Activated naive CD4-positive, alpha-beta T cell treated with Interleukin-2 at 50 U/mL for 16 hours (primary cell): ENCODE measurements at places on chromosomes 1 and 21.

DNA sequence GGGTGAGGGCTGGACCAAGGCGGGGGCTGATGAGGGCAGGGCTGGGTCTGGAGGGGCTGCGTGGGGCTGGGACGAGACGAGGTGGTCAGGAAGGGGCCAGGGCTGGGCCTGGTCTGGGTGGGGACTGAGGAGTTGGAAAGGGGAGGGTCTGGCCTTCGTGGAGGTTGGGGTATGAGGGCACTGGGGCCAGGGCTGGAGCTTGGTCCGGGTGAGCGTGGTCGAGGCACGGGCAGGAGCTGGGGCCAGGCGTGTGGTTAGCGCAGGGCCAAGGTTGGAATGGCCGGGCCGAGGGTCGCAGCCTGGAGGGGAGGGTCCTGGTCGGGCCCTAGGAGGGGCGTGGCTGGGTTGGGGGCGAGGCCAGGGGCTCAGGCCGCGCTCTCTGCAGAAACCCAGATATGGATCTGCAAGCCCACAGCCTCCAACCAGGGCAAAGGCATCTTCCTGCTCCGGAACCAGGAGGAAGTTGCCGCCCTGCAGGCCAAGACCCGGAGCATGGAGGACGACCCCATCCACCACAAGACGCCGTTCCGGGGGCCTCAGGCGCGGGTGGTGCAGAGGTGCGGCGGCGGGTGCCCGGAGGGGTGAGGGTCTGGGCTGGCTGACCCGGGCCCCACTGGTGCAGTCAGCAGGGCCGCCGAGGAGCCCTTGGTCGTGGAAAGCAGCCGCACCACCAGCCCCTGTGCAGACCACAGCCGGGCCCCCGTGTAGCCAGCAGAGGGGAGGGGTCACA is 9.0 kb downstream of the TTLL10 start:
- DNase-seq: no peak

GRCh38 chr1:68287241-68287640 is 54.9 kb upstream of the WLS start:
- DNase-seq: no peak

DNA sequence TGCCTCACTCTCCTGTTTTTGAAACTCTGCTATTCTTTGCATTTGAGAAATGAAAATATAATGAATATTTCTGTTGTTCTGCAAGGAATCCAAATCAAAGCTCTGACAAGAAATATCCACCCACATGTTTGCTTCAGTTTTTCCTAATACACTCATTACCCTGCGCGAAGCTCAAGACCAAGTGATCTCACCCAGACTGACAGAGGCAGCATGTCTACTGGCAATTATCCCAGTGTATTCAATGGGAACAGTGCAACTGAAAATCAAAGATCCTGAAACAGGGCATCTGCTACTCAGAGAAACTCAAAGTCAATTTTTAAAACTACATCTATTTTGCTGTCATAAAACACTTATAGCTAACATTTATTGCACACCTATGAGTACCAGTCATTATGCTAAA is 321.0 kb upstream of the LRRC7 start:
- DNase-seq: no peak

- DNase-seq: no peak
Observed at GRCh38 chr1:214740471-214740870, 137.5 kb downstream of the CENPF start.

- DNase-seq: no peak
Observed at GRCh38 chr1:25744140-25744581, 55.8 kb upstream of the SELENON start.

DNA sequence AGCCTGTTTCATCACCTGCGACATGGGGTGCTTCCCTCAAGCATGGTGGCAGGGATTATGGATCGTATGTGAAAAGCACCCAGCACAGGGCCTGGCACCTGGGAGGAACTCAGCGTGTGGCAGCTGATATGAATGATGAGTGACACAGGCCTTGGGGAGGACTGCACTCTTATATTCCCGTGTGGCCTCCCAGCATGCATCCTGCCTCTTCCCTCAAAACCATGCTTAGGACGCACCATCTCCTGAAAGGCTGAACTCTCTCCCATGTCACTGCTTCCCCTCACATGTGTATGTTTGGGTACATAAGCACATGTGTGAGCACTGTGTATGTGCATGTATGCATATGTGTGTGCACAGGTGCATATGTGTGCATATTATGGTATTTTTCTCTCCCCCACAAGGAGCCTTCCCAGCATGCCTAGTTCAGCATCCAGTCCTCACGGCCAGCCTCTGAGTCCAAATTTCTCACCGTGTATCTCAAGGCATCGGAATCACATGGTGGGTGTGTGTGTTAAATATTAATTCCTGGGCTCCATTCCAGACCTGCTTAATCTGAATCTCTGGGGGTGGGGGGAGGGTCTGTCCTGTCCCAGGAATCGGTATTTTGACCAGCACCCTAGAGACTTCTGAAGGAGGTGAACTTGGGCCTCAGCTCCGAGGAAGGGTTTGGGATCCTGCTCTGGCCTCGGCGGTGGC is 12.8 kb downstream of the MYOM3 start:
- no peak for DNase-seq

DNA sequence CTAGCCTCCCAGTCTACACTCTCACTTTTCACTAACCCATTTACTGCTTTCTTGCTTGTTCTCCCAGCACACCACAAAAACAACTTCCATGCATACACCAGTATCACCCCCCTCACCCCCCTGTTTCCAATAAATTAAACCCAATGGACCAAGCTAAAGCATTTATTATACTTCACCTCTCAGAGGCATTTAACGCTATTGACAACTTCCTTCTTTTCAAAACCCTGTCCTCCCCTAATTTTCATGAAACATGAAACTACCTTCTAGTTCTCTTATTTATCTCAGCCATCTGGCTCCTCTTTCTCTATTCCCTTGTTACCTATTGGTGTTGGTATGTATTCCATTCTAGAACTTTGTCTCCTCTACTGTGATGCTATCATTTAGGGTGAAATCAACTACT is 32.3 kb downstream of the PTPRC start:
- no peak for DNase-seq

DNA sequence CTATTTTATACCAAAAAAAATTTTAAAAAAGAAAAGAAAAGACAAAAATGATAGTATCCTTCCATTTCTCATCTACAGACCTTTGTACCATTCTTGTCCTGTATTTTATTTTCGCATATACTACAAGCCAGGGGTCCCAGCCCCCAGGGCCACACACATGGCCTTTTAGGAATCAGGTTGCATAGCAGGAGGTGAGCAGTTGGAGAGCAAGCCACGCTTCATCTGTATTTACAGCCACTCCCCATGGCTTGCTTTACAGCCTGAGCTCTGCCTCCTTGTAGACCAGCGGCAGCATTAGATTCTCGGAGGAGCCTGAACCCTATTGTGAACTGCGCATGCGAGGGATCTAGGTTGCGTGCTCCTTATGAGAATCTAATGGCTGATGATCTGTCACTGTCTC is 39.8 kb downstream of the RASSF5 start:
- DNase-seq: no peak

GRCh38 chr21:46229133-46229922 is 754 bp upstream of the LSS start:
- no peak for DNase-seq

DNA sequence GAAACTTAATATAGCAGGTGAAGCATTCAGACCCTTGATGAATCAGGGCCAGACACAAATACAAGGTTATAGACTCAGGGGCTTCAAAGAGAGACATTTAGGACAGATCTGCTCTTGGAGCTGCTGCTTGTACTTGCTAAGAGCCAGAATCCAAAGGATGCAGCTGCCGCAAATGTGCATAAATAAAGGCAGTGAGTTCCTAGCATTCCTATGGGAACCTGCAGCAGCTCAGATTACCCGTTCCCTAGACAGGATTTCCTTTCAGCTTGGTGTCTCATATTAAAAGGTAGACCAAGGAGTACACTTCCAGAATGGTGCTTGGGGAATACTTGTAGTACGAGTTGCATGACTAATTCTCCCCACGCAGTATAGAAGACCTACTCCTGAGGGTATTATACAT is 9.7 kb upstream of the LRRC53 start:
- DNase-seq: no peak

DNA sequence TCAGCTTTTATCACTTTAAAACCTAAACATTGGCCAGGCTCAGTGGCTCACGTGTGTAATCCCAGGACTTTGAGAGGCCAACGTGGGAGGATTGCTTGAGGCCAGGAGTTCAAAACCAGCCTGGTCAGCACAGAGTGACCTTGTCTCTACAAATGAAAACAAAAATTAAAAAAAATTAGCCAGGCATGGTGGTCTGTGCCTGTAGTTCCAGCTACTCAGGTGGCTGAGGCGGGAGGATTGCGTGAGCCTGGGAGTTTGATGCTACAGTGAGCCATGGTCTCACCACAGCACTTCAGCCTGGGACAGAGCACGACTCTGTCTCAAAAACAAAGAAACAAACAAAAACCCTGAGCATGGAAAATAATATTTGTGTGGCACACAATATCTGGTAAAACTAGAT is 143.5 kb upstream of the HNRNPU start:
- DNase-seq: no peak

GRCh38 chr1:161978011-161978790 is 45.5 kb downstream of the OLFML2B start:
- DNase-seq: no peak

DNA sequence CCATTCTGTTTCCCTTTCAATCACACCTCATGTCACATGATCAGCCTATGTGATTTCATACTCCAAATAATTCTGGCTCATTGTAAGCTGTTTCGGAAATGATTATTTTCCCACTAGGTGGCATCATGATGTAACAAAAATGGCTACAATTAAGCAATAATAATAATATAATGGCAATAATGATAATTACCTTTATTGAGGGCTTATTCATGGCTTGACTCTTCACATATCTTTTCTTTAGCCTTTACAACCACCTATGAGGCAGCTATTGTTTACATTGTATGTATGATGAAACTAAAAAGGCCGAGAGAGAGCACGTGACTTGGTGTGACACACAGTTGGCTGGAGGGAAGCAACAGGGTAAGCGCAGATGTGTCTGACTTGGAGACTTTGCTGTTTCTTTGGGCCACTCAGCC is 12.5 kb upstream of the KPRP start:
- DNase-seq: no peak

- DNase-seq: no peak
Observed at GRCh38 chr21:41821081-41821755, 54.4 kb upstream of the RIPK4 start.

- DNase-seq: no peak
Observed at GRCh38 chr1:236851871-236852270, 56.8 kb downstream of the MTR start.

GRCh38 chr1:2193514-2194281 is 874 bp downstream of the FAAP20 start:
- DNase-seq: no peak

DNA sequence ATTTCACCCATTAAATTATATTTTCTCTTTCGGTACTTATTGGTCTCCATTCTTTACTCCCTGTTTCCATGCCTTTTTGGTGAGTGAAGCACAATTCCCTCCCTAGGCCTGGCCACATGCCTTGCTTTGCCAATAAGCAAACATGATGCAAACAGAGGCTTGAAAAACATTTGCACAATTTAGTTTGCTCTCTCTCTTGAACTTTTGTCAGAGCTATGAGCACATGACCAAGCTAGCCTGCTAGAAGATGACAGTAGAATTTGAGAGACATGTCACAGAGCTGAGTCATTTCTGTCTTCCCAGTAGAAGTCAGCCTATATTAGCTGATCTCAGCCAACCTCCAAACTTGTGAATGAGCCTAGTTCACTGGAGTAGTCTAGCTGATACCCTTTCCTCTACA is 24.6 kb downstream of the ANGPTL3 start:
- DNase-seq: no peak

GRCh38 chr1:101520302-101520701 is 283.5 kb downstream of the S1PR1 start:
- no peak for DNase-seq

DNA sequence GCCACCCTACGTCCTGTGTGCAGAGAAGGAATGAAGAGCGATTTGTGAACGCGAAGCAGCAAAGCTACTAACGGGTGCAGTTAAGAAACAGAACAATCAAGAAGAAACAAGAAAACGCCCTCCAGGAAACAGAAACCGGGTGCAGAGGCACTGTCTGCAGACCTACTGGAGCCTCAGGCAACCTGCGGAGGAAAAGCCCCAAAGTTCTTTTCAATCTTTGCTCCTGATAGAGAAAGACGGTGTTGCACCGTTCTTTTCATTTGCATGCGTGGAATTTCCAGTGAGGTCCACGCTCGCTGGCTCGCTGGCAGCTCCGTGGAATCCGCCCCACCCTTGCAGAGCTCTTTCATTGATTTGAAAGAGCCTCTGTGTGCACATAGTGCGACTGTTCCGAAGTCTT is 37.0 kb upstream of the PDE9A start:
- peak; percentile 14 for DNase-seq

DNA sequence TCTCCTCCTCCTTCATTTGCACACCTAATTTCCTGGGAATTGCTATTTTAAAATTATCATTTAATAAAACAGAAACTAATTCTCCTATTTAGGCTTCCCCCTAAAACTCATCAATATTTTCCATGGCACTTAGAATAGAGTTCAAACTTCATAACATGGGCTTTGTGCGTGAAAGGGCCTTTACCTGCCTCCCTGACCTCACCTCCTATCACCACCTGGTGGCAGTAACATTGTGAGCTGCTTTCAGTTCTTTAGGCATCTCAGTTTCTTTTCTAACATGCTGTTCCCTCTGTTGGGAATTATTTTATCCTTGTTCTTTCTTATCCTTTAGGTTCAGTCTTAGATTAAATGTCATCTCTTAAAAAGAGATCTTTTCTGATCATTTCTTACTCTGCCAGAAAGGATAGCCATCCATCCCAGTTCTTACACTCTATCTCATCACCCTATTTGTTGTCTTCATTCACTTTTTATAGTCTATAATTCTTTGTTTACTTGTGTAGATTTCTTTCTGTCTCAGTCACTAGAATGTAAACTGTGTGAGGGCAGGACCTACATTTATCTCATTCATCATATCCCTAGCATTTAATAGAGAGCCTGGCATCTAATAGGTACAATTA is 133.8 kb upstream of the KIAA1614 start:
- no peak for DNase-seq

DNA sequence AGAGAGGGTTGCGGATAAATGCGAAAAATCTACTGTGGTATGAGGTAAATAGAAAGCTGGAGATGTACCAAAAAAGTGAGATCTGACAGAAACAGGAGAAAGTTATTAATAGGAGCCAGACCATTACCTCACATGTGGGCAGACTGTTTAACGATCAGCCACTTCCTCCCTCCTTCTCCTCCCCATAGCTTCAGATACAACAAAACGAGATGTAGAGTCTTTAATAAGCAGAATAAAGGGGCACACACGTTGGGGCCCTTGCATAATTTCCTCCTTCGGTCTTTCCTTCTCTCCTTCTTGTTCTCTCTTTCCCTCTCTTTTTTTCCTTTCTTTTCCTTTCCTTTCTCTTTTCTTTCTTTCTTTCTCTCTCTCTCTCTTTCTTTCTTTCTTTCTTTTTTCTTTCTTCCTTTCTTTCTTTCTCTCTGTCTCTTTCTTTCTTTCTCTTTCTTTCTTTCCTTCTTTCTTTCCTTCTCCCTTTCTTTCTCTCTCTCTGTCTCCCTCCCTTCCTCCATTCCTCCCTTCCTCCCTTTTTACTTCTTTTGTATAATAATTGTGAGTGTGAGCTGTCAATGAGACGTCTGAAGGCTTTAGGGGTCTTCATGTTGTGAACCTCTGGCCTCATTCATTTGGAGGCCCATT is 242.1 kb downstream of the GRIK1 start:
- no peak for DNase-seq
